ENCODE measurements at places on chromosomes 5 and 9.

GRCh38 chr9:83965350-83966208 lies 14.4 kb downstream of the HNRNPK start:
- DNase-seq, result no peak

- DNase-seq, result no peak
Measured at GRCh38 chr9:68979538-68980314, 34.2 kb downstream of the PRKACG start.

DNA sequence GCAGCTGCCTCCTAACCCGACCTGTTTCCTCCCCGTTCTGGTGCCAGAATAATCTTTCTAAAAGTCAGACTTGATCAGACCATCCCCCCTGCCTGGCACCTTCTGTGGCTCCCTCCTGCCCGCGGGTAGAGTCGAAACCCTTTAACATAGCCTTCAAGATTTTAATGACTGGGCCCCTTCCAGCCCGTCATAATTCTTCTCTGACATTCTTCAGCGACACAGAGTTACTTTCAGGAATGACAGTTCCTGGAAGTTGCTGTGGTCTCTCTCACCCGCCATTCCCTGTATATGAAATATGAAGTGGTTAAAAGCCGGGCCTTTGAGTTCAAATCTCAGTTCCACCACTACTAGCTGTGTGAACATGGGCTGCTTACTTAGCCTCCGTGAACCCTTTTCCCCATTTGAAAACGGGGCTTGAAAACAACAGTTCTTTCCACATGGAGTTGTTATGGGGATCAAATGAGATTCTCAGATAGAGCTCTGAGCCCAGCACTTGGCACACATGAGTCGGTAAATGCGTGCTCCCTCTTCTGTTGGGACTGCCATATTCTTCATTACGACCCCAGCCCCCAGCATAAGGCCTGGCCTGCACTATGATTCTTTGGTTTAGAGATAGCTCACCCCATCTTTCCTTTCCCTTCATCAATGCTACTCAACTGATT lies 737 bp downstream of the NANS start:
- DNase-seq, result no peak

DNA sequence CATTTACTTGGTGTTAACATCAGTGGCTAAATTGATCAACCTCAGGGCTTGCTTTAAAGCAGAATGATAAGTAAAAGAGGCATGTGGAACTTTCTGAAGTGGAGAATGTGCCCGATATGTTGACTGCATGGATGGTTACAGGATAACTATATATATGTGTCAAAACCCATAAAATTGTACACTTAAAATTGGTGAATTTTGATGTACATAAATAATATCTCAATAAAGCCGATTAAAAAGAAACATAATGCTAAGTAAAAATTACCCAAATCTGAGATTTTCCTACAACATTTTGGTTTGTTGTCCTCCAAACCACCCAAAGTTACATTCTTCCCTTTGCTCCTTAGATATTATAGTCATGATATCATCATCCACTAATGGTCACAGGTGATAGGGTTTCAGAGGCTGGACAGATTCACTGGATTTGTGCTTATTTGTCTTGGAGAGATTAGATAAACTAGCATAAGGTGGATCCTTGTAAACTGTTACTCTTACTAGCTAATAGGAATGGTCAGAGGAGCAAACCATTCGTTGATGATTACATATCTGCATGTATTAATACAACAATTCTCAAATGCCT lies 119.7 kb upstream of the RPS23 start:
- DNase-seq, result no peak

DNA sequence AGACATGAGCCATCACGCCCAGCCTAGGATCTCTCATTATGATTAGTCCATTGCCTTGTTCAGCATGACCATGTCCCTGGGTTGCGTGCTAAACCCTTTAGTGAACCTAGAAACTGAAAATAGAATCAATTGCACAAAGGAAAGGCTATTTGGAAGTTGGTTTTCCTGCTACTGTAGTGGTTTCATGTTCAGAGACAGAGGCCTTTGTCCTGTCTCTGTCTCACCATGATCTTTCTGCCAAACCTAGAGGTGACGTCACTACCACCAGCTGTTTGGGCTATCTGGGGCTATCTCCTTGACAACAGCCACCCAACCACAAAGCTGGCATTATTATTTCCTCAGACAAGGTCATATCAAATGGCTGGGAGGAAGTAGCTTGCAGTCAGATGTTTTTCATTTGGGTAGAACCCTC lies 4.0 kb upstream of the CDK5RAP2 start:
- DNase-seq, result peak; percentile 19

DNA sequence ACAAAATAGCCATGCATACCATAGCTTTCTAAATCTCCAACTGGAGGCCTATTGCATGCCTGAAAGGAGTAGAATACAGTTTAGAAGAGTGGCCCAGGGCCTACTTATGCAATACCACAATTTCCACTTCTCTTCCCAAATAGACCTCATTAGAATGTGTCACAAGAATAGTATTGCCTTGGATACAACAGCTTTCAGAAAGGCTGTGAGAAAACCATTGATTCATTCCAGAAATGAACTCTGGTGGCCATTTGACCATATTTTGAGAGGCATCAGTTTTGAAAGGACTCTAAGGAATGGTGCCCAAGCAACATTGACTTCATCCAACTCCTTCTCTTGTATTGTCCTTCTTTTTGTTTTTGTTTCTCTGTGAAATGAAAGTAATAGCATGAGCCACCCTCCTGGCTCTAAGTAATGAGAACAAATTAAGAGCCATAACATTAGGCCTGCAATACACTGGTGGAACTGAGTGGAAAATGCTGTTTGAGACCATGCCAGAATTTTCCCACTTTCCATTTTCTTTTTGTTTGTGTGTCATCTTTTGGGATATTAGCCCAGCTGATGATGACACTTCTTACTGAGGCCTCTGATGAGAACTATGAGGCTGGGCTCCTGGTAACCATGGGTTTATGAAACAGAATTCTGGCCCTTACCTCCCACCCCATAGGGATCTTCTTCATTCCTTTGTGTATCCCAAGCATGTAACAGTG lies 90.2 kb downstream of the TMEM174 start:
- no peak for DNase-seq

- no peak for DNase-seq
Measured at GRCh38 chr5:134445856-134446818, 34.5 kb upstream of the CDKN2AIPNL start.

DNA sequence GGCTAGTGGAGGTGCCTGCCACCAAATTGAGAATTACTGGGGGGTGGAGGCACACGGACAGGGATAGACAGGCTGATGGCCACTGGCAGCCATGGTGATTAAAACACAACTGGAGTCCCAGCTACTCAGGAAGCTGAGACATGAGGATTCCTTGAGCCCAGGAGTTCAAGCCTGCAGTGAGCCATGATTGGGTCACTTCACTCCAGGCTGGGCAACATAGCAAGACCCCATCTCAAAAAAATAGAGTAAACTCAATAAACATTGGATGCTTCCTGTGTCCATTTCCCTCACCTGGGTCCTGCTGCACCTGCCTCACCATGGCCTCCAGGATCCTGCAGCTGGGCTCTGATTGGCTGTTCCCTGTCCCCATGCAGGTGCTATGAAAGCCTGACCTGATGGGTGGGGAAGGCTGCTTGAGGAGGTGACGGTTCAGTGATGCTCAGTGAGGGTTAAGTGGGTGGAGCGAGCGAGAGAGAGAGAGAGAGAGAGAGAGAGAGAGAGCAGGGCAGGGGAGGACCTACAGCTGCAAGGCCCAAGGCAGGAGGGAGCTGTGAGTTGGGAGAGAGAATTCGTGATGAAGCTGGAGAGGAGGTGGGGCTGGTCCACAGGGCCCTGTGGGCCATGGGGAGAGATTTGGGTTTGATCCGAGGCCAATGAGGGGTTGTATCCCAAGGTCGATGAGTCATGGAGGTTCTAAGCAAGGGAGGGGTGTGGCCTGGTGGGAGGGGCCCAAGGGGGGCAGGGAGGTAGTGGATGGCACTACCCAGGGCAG lies 36.7 kb upstream of the FUBP3 start:
- no peak for DNase-seq

Measured in NCI-H1105 (cell line).